ENCODE measurements at places on chromosomes 13 and 19.

GRCh38 chr19:39533003-39533512 lies 406 bp upstream of the EID2B start:
- no peak for DNase-seq

GRCh38 chr19:40363069-40363468 lies 14.6 kb downstream of the PLD3 start:
- DNase-seq = no peak

- DNase-seq = peak; percentile 88
These were observed 14.1 kb upstream of the TNFSF9 start for GRCh38 chr19:6516659-6517291.

- no peak for DNase-seq
These were observed 7.1 kb downstream of the SMG9 start for GRCh38 chr19:43747557-43748204.

GRCh38 chr13:99214232-99214631 lies 13.6 kb downstream of the UBAC2 start:
- no peak for DNase-seq

DNA sequence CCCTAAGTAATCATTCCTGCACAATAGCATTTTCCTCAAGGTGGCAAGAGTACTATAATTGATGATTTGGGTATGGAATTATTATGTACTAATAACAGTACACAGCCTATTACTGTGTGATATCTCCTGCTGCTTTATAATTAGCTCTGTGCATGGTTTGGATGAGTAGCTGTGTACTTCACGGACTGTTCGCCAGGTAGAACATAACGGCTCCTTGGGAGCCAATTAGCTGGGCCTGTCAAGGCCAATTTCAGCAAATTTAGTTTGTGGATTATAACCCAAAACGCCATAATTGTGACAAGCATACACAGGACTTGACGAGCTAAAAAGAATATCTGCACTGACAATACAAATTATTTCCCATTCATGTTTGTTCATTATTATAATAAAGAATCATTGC lies 1584.2 kb downstream of the SLITRK1 start:
- DNase-seq = no peak

DNA sequence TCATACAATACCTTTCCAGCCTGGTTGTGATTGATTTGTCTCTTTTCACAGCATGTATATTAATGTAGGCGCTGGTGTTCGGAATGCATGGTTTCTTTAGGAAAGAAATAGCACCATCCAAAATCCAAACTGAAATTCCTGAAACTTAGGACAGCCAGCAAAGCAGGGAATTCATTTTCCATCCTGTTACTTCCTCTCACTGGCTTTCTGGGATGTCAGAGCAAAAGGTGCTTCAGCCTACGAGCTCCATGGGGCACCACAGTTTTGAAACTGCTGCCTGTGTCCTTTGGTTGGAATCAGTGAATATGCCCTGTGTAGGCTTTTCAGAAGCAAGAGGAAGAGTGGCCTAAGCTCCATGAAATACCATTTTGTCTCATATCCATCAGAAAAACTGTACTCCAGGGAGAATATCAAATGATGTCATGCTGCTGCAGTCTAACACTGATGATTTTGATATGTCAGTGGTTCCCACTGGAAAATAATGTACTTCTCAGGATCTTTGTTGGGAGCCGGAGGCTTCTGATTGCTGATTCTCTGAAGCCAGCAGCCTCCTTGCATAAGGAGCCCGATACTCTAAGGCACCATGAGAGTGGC lies 117.8 kb upstream of the SERP2 start:
- no peak for DNase-seq

- no peak for DNase-seq
These were observed 32.1 kb downstream of the CERS1 start for GRCh38 chr19:18863843-18864362.

DNA sequence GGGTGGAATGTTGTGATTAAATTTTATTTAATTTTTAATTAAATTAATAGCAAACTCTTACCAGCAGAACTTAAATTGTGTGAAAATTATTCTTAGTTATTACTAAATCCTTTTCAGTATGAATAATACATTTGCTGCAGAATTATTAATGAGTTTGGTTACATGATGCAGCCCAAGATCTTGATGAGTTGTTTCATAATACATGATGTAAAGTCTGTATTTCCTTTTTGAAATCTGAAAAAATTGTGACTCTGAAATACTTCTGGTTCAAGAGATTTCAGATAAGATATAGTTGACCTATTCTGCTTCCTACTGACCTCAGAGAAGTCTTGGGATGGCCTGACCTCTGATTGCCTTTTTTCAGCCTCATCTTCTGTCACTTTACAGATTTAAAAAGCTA lies 11.1 kb downstream of the SAE1 start:
- no peak for DNase-seq

GRCh38 chr13:99150575-99151361 lies 49.9 kb upstream of the UBAC2 start:
- no peak for DNase-seq

- DNase-seq = no peak
These were observed 42.5 kb downstream of the CELF5 start for GRCh38 chr19:3266792-3267514.

DNA sequence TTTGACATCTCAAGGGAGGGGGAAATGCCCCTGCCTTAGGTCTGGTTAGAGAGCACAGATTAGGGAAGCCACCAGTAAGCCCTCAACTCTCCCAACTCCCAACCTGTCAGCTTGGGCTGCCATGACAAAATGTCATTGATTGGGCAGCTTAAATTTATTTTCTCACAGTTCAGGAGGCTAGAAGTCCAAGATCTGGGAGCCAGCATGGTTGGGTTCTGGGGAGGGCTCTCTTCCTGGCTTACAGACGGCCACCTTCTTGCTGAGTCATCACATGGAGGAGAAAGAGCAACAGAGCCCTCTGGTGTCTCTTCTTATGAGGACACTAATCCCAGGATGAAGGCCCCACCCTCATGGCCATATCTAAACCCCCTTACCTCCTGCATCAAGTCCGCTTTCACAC lies 24.2 kb downstream of the C19orf12 start:
- no peak for DNase-seq

GRCh38 chr19:42327381-42327780 lies 1.9 kb downstream of the MEGF8 start:
- DNase-seq = no peak

GRCh38 chr13:66506979-66507378 lies 723.2 kb downstream of the PCDH9 start:
- no peak for DNase-seq

DNA sequence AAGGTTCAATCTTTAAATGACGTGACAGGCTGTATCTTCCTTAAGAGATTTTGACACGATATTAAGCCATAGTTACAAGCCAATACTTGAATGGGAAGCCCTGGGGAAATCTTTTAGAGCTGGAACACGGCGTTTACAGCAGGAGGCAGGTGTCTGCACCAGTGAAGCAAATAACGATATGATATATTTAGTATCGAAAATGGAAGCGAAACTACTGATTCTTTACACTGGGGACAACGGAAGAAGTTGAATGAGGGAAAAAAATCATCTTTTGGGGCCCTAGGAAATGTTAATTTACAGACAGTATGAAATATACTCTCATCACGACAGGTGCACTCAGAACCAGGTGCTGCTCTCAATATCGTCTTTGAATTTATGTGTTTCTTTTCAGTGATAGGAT lies 793.9 kb upstream of the PCDH20 start:
- DNase-seq = no peak

DNA sequence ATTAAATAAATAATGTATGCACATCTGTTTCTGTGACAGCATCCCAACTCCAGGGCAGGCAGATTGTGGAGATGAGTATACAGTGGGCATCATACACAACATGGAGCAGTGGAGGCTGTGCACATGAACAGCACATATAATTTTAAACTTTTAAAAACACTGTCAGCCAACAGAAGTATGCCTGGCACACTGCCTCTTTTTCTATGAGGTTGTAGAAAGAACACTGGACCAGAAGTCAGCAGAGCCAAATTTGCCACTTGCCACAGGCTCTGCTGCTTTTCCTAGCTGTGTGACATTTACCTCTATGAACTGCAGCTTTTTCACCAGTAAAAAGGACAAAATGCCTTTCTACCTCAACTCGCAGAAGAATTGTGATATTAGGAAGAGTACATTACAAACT lies 118.7 kb downstream of the FRY start:
- no peak for DNase-seq

GRCh38 chr13:50192272-50192813 lies 177.1 kb downstream of the KCNRG start:
- no peak for DNase-seq

DNA sequence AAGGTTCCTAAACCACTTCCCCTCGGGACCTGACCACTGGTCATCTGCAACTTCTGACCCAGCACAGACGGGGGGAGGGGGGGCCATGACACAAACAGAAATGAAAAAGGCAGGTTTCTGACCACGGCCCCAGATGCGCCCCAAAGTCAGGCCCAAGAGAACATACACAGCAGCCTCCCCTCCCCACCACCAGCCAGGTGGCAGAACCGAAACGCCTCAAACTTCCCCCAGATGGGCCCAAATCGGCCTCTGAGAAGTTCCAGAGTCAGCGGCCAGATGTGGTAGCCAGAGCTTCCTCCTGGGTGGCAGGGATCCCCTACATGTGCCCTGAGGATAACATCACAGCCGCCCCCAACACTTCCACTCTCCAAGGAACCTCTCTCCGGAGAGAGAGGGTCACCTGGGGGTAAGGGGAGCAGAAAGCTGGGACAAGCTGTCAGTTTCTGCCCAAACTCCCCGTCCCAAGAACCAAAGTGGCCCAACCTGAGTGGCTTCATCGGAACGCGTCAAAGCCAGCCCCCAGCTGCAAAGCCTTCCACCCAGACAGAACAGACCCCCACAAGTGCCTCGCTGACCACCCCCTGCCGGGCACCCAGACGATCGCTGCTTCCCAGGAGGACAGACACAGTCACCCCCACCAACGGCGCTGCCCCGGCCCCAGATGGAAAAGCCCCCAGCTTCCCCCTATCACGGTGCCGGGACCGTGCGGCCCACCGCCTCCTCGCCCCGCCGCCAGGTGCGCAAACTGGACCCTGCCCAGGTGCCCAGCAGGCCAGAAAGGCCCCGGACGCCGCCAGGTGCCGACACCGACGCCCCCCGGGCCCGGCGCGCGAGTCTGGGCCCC lies 800 bp downstream of the ELL start:
- DNase-seq = no peak

GRCh38 chr13:49248622-49249002 lies 887 bp downstream of the CDADC1 start:
- DNase-seq = no peak

GRCh38 chr19:33302175-33302973 lies at the start of gene CEBPA:
Gene CEBPA (minus strand): TSS chr19:33302534. CDS start chr19:33302414, 120 bp downstream.
- peak; percentile 90 for DNase-seq

DNA sequence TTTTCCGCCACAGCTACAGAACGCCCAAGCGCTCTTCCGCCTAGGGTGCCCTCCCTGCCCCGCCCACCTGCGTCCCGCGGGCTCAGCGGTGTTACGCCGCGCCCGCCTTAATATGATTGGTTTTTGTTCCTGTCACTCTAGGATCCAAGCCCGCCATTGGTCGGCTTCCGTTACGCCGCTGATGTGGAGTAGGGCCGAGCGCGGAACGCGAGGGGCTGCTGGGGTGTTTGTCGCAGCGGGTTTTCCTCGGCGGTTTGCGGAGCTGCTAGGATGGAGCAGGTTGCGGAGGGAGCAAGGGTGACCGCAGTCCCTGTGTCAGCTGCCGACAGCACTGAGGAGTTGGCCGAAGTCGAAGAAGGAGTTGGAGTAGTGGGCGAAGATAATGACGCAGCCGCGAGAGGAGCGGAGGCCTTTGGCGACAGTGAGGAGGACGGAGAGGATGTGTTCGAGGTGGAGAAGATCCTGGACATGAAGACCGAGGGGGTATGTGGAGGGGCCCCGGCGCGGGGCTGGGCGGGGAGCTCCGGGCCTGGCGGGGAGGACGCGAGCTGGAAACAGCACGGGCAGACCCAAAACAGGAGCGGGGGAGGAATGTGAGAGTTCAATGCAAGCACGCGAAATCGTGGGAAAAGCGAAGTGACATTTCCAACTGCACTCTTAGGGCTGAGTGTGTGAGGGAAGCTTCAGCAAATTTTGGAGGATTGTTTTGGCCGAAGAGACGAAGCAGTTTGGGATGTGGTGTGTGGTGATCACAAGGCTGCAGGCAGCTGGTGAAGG lies at the start of gene MPHOSPH8:
MPHOSPH8 (plus strand) TSS at position 181 of the 777 bp plus-strand sequence; CDS start at position 271, 90 bp downstream.
- peak; percentile 94 for DNase-seq

DNA sequence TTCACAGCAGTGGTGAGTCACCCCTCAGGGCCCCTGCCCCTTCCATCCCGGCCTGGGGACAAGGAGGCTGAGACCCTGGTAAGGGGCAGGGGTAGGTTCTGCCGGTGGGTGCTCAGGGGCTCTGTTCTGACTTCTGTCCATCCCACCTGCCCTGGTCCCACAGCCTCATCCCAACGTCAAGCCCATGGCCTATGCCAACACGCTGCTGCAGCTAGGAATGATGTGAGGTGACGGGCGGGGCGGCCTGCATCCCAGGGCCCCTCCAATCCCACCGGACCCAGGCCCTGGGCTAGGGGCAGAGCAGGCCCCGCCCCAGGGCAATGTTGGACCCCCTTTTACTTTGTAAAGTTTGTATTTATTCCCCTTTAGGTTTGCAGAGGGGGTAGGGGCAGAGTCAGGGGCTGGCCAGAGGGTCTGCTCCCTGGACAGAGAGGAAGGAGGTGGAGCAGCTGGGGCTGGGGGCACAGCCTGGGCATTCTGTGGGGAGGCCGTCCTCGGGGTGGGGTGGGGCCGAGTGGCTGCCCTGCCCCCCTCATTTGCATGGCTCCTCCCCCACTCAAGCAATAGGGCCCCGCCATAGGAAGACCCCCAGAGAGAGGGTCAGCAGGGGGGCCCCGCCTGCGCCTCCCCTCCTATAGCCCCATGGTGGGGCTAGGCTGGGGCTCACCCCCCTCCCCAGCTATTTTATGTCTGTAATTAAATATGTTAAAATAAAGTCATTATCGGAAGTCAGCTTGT lies 23.1 kb downstream of the CCDC8 start:
- no peak for DNase-seq

- DNase-seq = no peak
These were observed 2818.6 kb upstream of the PCDH20 start for GRCh38 chr13:64234255-64234654.

DNA sequence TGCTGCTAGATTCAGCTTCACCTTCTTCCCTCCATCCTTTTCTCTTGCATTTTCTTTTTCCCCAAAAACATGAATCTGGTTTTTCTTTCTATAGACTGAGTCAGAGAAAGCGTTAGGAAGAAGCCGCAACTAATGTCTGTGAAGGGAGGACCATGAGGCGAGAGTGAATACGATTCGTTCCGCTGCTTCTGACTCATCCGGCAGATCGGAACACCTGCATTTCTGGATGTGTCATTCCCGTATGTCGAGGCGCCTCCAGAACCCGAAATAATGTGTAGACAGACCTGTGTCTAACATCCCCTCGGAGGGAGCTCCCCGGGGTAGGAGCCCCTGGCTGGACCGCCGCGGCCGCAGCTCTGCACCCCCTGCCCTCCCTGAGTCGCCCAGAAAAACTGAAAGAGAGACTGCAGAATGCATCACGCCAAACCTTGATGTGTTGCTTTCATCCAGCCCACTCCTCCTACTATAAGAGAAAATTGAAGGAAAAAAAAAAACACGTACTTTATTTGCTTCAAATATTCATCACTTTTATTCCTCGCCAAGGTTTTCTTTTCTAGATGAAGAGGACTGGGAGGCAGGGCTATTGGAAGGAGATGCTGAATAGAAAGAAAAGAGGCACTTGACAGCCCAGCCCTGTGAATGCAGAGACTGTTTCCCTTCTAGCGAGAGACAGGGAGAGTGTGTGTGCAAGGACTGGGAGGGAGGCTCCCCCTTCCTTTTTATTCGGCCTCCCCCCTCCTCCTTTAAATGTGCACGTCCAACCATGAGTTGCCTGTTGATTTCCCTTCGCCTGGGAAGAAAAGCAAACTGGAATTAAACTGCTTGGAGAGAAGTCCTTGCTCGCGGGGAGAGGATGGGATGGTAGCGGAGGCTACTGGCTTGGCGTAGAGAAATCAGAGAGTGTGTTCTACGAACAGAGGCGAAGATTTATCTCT lies 616 bp upstream of the PCDH17 start:
- DNase-seq = peak; percentile 70

GRCh38 chr19:1000095-1000494 lies at the start of gene GRIN3B:
Gene GRIN3B (plus strand): TSS chr19:1000419. CDS start chr19:1000438, 19 bp downstream.
- no peak for DNase-seq

Data from left forelimb (tissue), 1 donor.